NCI-H774 (cell line): ENCODE measurements at places on chromosomes 7 and 10.

DNA sequence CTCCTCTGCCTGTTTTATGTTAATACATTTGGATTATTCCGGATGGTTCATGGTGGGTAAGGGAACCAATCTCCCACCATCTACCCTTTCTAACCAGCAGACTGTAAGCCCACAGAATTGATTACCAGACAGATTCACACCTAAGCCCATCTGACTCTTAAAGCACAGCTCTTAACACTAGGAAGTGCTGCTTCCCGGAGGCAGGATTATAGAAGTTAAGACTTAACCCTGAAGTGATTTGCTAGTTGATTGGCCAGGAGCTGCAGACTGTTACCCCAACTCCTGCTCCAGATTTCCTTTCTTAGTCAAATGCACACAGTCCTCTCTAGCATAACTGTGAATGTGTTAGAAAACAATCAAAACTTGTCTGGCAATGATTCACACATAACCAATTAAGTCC lies 221.7 kb downstream of the CDK14 start:
- DNase-seq: no peak

- no peak for DNase-seq
Measured at GRCh38 chr10:133461841-133462240, 8.1 kb downstream of the SCART1 start.

- no peak for DNase-seq
Measured at GRCh38 chr7:127780489-127780888, 128.5 kb downstream of the SND1 start.

- no peak for DNase-seq
Measured at GRCh38 chr7:1850111-1850975, 180.3 kb downstream of the ELFN1 start.

DNA sequence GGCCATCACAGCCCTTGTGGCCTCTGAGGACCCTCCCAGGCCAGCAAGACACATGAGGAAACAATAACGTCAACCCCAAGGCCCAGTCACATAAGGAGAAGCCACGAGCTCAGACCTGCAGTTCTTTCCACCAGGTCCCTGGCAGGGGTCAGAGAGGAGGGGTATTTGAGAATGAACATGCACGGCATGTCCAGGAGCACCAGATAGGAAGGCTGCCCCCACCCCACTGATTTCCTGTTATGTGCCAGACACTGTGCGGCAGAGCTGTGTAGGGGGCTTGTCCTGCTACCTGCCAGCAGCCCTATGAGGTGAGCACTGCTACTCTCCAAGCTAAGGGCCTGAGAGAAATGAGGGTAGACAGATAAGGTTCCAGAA lies 40.7 kb upstream of the ZMIZ1 start:
- no peak for DNase-seq

DNA sequence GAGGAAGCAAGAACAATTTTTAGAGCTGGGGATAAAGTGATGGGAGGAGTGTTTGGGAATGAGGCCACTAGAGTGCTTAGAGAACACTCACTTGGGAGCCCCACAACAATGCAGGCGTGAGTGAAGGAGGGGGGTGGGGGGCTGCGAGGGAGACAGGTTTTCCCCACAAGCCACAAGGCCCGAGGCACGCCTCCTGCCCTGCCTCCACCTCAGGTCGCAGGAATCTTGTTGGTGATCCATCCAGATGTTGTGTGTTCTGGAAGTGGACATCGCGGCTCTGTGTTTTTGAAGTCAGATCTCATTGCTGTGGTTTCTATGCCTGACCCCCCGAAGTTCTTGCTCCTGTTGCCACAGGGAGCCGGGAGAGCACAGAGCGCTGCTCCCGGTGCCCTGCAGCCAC lies 178.0 kb upstream of the BMPER start:
- no peak for DNase-seq

GRCh38 chr10:123241391-123242141 lies 87.4 kb downstream of the BUB3 start:
- DNase-seq: no peak

- no peak for DNase-seq
Measured at GRCh38 chr10:78416031-78417011, 382.7 kb downstream of the RPS24 start.

GRCh38 chr10:111384556-111384955 lies 307.7 kb downstream of the ADRA2A start:
- DNase-seq: no peak

DNA sequence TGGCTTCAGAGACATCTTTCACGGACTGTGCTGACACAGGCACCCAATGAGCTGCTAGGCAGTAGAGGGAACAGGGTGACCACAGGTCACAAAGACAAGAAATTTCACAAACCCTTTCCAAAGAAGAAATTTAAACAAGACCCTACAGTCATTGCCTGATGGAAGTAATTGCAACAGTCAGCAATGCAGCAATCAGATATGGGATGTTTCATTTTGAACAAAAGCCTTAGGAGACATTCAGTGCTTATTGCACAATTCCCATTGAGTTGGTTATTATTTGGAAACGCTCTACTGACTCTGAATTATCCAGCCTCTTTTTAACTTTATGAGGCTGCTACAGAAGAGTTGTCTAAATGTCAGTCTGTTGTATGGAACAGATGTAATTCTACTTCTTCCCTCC lies 85.5 kb downstream of the ETV1 start:
- no peak for DNase-seq

- DNase-seq: no peak
Measured at GRCh38 chr7:6461946-6462550, 14.3 kb upstream of the DAGLB start.

GRCh38 chr7:119733127-119733879 lies 539.7 kb upstream of the KCND2 start:
- no peak for DNase-seq

DNA sequence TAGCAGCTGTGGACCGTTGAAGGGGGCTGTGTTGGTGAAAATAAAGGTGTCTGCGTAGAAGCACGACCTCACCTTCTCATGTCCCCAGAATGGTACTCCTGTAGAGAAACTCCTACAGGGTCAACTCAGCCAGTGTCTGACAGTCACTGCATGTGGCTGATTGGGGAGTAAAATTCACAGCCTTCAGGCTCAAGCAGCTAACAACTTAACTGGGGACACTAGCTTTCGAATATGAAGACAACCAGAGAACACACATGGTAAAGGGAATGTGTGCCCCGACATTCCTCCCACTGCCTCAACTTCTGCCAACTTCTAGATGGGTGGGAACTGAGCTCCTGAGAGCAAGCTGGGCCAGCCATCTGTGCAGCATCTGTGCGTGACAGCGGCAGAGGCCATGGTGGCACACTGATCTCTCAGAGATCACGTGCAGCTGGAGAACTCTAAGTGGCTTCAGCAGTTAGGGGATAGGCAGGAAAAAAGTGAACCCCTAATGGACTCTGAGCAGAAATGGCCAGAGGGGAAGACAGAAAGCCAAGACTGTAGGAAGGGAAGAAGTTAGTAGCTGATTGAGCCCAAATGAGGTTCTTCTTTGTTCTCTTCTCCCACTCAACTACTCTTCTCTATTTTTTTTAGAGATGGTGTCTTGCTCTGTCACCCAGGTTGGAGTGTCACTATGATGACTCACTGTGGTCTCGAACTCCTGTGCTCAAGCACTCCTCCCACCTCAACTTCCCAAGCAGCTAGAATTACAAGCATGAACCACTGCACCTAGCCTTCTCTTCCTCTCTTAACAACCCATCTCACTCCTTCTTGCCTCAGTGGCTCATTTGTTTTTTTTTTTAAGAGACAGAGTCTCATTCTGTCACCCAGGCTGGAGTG lies 280.8 kb downstream of the ZEB1 start:
- DNase-seq: no peak

DNA sequence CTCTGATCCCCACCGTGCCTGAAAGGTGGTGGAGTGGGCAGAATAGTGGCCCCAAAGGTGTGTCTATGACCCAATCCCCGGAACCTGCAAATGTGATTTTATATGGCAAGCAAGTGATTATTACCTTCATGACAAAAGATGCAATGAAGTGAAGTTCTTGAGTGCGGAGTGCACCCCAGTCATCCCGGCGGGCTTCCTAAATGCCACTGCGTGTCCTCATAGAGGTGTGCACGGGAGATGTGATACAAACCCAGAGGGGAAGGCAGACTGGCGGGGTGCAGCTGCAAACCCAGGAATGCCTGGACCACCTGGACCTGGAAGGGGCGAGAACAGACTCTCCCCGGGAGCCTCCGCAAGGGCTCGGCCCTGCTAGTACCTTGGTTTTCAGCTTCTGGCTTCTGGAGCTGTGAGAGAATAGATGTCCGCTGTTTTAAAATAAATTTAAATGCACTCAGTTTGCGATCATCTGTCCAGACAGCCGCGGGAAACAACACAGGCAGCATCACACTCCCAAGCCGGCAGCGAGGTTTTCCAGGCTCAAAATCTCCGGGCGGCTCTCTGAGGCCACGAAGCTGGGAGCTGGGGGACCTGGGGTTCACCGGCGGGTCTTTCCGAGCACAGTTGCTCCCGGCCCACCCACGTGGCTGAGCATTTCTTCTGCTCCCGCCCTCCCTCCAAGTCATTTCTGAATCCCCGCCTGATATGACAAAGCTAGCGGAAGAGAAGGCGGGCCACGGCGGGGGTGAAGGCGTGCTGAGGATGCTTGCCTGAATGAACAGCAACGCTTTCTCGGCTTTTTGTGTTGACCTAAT lies 50.4 kb upstream of the EBF3 start:
- DNase-seq: no peak

DNA sequence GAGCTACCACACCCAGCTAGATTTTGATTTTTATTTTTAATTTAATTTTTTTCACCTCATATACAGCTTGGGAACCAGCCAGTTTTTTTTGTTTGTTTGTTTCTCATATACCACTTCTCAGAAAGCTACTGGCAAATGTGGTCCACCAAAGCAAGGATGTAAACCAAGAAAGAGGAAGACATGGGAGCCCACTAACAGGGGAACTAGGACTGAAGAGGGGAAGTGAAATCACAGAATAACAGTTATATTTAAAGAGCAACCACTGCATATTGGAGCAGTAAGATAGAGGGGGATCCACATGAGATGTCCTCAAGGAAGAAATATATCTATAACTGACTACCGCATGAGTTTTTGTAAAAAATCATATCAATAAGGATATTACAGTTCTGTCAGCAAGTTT lies 10.5 kb downstream of the CPVL start:
- no peak for DNase-seq

DNA sequence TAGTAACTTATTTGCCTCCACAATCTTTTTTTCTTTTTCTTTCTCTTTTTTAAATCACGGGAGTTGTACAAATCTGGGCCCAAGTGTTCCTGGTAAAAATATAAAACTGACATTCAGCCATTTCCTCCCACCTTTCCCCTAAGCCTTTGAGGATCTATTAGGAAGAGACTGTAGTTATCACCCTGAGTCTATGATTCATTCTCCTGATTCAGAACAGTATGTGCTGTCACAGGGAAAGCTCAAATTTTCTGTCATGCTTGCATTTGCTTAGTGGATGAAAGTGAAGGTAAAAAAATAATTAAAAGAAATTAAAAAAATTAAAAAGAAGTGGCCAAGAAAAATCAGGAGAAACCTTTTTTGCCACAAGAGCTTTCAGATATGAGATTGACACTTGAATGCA lies 71.7 kb downstream of the KIF20B start:
- DNase-seq: no peak

GRCh38 chr7:126447984-126448383 lies 804.8 kb downstream of the GRM8 start:
- no peak for DNase-seq

GRCh38 chr7:111113263-111114017 lies 22.5 kb downstream of the LRRN3 start:
- no peak for DNase-seq

DNA sequence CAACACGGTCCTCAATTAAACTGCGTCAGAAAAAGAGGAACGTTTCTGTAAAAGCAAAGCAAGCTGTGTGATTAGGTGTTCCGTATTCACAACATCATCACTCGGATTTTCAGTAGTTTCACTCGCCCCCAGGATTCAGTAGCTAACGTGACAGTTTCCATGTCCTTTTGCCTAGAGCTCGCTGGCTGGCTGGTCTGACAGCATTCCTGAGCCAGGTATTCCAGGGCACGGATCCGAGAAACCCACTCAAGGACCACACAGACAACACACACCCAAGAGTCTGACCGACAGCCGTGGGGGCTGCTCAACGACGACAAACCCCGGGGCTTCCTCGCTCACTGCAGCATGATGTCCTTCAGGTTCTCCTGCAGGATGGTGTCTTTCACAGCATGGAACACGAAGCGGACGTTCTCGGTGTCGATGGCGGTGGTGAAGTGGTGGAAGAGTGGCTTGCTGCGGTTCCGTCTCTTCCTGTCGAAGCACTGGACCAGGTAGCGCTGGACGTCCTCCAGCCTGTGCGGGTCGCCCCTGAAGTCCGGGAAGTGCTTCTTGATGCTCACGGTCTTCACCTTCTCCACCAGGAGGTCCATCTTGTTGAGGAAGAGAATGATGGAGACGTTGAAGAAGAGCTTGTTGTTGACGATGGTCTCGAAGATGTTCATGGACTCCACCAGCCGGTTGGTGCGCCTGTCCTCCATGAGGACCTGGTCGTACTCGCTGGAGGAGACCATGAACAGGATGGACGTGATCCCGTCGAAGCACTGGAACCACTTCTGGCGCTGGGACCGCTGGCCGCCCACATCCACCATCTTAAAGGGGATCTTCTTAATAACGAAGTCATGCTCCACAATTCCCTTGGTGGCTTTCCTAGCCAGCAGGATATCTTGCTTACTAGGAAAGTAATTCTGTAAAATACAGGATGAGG lies 43.1 kb downstream of the AMZ1 start:
- DNase-seq: no peak

DNA sequence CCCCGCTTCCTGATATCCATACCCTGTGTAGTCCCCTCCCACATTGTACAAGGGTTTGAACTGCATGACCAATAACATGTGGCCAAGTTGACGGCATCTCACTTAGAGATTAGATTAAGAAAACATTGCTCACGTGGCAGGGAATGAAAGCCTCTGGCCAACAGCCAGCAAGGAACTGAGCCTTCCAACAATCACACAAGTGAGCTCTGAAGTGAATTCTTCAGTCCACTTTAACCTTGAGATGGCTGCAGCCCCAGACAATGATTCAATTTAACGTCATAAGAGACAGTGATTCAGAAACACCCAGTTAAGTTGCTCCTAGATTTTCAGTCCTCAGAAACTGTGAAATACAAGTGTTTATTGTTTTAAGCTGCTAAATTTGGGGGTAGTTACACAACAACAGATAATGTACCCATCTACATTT lies 165.9 kb upstream of the PLXNA4 start:
- no peak for DNase-seq

GRCh38 chr7:93053949-93054943 lies 63.5 kb downstream of the SAMD9 start:
- DNase-seq: no peak

- no peak for DNase-seq
Measured at GRCh38 chr7:117116211-117116610, 162.9 kb downstream of the ST7 start.

GRCh38 chr7:23175938-23176337 lies 5.9 kb upstream of the NUP42 start:
- DNase-seq: no peak

GRCh38 chr7:155839461-155839860 lies 27.2 kb upstream of the SHH start:
- no peak for DNase-seq
